Thyroid gland (tissue), 4 donors: ENCODE measurements at places on chromosomes 11 and 22.

DNA sequence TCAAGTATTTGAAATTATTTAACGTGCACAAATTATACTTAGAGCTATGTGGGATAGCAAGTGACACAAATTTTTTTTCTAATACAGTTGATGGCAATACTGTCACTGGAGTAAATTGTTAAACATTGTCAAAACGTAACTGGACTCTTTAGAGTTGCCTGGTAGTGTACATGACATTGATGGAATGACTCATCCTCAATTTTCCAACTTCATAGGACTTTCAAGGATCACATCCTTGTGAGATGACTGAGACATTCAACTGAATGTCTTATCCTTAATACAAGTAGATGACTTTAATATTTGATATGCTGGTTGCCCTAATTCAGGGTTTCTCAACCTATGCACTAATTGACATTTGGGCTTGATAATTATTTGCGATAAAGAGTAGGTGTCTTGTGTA, 310.0 kb downstream of the SWAP70 start:
- no peak overlapping the region for H3K27ac ChIP-seq
- no peak overlapping the region for H3K4me3 ChIP-seq
- H3K4me1 ChIP-seq: peaks cover 5% of the 10 kb centered on the region
- no peak for DNase-seq

- H3K36me3 ChIP-seq: no peaks in the 10 kb centered on the region
- no peak overlapping the region for H3K4me3 ChIP-seq
- no peak overlapping the region for H3K27ac ChIP-seq
Observed at GRCh38 chr22:22449819-22450218, 58.7 kb downstream of the ZNF280B start.

- no peaks in the 10 kb centered on the region for H3K27me3 ChIP-seq
- peak overlapping the region; percentile 65 for H3K4me3 ChIP-seq
- DNase-seq: peak; percentile 77
- H3K4me1 ChIP-seq: peaks cover 41% of the 10 kb centered on the region
- H3K27ac ChIP-seq: peak overlapping the region; percentile 93
Observed at GRCh38 chr22:19120829-19121630, 1.2 kb downstream of the DGCR2 start.

- no peak overlapping the region for H3K4me3 ChIP-seq
- DNase-seq: no peak
- H3K27ac ChIP-seq: no peak overlapping the region
- H3K36me3 ChIP-seq: no peaks in the 10 kb centered on the region
- no peaks in the 10 kb centered on the region for H3K27me3 ChIP-seq
Observed at GRCh38 chr11:91220476-91221202, 997.8 kb upstream of the CHORDC1 start.

DNA sequence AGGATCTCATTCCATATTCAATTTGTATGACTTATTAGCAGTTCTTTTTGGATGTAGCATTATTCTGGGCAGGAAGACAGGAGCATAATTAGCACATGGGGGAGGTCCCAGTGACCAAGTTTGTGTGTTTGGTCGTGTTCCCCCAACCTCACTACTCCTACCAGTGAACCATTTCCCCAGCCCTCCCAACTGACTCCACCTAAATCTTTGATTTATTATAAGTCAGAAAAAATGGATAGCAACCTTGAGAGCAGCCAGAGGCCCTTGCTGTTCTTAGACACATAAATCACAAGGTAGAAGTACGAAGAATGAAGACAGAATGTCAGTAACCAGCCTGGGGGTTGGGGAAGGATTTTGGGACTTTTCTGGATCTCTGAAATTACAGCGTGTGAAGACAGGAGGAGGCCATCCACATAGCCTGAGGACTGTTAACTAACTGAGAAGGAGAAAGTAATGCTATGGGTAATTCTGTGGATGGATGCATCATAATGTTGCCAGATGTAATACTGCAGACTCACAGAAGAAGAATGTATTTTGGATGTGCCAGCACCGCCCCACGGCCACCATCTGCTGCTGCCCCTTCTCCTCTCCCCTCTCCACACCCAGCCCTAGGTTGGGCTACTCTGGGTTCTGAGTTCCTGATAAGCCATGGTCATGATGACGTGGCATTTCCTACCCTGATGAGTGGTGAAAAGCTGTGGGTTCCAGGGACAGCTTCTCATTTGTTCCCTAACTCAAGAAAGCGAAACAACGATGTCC, 124.3 kb upstream of the TTC12 start:
- H3K4me3 ChIP-seq: no peak overlapping the region
- H3K36me3 ChIP-seq: no peaks in the 10 kb centered on the region
- no peak for DNase-seq
- H3K27me3 ChIP-seq: no peaks in the 10 kb centered on the region

DNA sequence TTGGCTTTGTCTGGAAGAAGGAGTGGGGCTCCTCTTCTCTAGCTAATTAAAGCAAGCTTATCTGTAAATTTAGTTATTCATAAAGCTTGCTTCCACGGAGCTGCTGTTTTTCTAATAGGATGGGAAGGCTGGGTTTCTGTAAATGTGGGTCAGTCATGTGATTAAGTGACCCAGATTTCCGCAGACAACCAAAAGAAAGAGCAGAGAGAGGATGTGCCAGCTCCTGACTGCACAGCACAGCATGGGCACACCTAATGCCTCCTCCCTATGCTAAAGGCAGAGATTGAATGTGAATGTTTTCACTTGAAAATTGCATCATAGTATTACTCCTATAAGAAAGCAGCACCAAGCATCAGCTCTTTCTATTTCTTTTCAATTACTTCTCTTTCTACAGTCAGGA, 160.2 kb downstream of the FAT3 start:
- no peaks in the 10 kb centered on the region for H3K4me1 ChIP-seq
- no peak overlapping the region for H3K27ac ChIP-seq
- DNase-seq: no peak
- no peak overlapping the region for H3K4me3 ChIP-seq
- no peaks in the 10 kb centered on the region for H3K27me3 ChIP-seq

GRCh38 chr11:100806296-100806695, 119.2 kb downstream of the ARHGAP42 start:
- no peaks in the 10 kb centered on the region for H3K4me1 ChIP-seq
- no peak for DNase-seq
- H3K27ac ChIP-seq: no peak overlapping the region
- no peaks in the 10 kb centered on the region for H3K36me3 ChIP-seq
- H3K27me3 ChIP-seq: no peaks in the 10 kb centered on the region
- H3K4me3 ChIP-seq: no peak overlapping the region

DNA sequence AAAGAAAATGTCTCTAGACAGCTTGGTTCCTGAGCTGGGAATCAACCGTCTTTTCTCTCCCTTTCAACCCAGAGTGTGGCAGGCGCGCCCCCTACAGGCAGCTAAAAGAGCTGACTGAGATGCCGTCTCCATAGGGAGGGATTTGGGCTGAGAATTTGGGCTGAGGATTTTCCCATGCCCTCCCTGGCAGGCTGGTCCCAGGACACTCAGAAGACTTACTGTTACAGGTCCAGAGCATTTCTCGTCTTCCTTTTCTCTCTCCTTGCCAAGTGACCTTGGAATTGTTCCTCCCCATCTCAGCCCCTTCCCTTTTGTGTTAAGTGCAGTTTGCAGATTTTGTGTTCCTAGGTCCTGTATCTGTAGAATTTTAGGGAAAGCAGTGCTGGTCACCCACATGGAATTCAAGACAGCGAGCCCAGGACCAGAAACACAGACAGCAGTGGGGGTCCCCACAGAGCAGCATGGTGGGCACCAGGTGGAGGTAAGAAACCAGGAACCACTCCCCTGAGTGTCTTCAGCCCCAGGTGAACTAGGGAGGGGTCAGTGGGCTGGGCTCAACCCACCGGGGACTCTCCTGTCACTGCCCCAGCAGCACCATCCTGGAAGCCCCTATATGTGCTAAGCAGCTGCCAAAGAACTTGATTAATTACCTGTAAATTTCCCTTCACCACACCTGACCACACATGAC, 9.9 kb upstream of the IGLL5 start:
- no peak overlapping the region for H3K4me3 ChIP-seq
- DNase-seq: peak; percentile 56
- no peaks in the 10 kb centered on the region for H3K4me1 ChIP-seq
- H3K27ac ChIP-seq: no peak overlapping the region
- no peaks in the 10 kb centered on the region for H3K27me3 ChIP-seq

DNA sequence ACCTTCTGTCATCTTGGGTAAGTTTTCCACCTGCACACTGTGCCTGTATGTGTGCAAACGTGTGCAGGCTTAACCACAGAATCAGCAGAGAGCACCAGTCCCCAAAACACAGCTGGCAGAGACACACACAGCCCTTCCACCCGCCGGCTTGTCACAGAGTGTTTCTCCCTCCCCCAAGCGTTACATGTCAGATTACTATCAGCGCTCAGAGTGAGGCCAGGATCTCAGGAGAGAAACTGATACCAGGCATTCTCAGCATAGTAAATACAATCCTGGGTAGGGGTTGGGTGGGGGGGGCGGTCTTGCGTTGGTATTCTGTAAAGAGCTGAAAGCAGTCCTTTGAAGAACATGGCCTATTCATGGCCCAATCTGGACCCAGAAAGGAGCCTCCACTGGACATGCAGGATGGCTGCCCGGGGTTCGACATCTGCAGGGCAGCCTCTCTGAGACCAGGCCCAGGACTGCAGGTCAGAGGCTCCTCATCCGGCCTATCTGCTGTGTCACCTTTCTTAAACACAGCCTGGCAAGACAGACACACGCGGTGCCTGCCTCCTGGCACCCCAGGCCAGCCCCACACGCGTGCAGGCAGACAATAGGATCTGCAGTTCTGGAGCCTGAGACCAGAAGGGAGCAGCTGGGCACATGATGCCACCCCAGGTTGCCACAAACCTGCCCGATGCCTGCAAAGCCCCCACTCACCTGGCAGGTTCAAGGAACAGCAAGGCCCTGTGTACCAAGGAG, 1.7 kb downstream of the OSBPL5 start:
- peaks cover 33% of the 10 kb centered on the region for H3K4me1 ChIP-seq
- H3K27ac ChIP-seq: no peak overlapping the region
- H3K27me3 ChIP-seq: no peaks in the 10 kb centered on the region
- no peak for DNase-seq
- H3K36me3 ChIP-seq: no peaks in the 10 kb centered on the region

DNA sequence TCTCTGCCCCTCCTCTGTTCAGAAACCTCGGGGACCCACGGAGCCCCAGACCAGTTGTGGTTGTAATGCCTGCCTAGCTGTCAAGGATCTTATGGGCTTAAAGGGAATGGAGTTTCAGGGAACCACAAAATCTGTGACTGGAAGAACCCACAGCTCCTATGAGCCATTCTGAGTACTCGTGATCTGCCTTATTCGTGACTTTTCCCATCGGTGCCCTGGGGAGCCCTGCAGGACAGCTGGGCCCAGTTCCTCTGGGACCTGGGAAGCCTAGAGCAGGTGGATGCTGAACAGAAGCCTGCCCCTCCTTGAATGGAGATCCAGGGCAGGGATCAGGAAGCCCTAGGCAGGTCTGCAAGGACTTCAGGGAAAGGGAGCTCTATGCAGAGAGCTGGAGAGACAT, 42.1 kb upstream of the TTC12 start:
- no peaks in the 10 kb centered on the region for H3K27me3 ChIP-seq
- no peak for DNase-seq
- no peaks in the 10 kb centered on the region for H3K4me1 ChIP-seq
- no peak overlapping the region for H3K27ac ChIP-seq

GRCh38 chr11:6298605-6299004, 21.7 kb downstream of the CAVIN3 start:
- no peak overlapping the region for H3K4me3 ChIP-seq
- H3K27ac ChIP-seq: no peak overlapping the region
- no peaks in the 10 kb centered on the region for H3K27me3 ChIP-seq
- peak; percentile 25 for DNase-seq
- H3K4me1 ChIP-seq: no peaks in the 10 kb centered on the region

GRCh38 chr22:45769569-45770210, 98.1 kb downstream of the ATXN10 start:
- H3K4me3 ChIP-seq: no peak overlapping the region
- H3K4me1 ChIP-seq: no peaks in the 10 kb centered on the region
- peak; percentile 20 for DNase-seq
- H3K36me3 ChIP-seq: no peaks in the 10 kb centered on the region
- H3K27me3 ChIP-seq: no peaks in the 10 kb centered on the region
- no peak overlapping the region for H3K27ac ChIP-seq

DNA sequence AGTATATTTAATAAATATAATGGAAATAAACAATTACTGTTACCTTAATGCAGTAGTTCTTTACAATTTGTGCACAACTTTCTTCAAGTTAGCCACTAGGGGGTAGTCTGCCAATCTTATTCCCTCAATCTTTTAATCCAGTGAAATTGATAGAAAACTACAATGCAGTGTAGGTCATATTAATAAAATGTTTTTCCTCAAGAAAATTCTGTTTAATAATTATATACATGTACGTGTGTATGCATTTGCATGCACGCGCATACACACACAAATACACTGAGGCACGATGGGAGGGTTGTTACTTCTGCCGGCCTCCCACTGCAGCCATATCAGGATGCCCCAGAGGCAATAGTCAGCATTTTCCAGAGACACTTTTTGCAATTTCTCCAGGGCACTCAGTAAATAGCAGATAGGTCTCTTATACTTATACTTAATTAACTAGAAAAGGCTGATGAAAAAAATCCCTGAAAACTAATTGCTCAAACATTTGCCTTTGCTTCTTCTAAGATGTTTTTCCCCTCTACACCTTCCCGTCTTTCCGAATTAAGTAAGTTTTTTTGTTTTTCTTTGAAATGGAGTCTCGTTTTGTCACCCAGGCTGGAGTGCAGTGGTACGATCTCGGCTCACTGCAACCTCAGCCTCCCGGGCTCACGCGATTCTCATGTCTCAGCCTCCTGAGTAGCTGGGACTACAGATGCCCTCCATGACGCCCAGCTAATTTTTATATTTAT, 3.1 kb downstream of the GAB2 start:
- no peak for DNase-seq
- peaks cover 11% of the 10 kb centered on the region for H3K4me1 ChIP-seq
- H3K36me3 ChIP-seq: no peaks in the 10 kb centered on the region
- no peak overlapping the region for H3K4me3 ChIP-seq
- H3K27me3 ChIP-seq: no peaks in the 10 kb centered on the region
- no peak overlapping the region for H3K27ac ChIP-seq

- H3K4me1 ChIP-seq: peaks cover 63% of the 10 kb centered on the region
- H3K27ac ChIP-seq: peak overlapping the region; percentile 7
- H3K27me3 ChIP-seq: no peaks in the 10 kb centered on the region
- DNase-seq: peak; percentile 41
Observed at GRCh38 chr11:120343429-120343828, 7.2 kb downstream of the ARHGEF12 start.

DNA sequence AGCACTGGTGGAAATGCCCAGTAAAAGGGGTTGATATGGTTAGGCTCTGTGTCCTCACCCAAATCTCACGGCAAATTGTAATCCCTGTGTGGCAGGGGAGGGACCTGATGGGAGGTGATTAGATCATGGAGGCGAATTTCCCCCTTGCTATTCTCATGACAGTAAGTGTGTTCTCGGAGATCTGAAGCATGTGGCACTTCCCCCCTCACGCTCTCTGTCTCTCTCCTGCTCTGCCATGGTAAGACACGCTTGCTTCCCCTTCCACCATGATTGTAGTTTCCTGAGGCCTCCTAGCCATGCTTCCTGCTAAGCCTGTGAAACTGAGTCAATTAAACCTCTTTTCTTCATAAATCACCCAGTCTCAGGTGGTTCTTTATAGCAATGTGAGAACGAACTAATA, 37.4 kb downstream of the PACSIN2 start:
- no peaks in the 10 kb centered on the region for H3K27me3 ChIP-seq
- peak overlapping the region; percentile 72 for H3K27ac ChIP-seq
- H3K4me3 ChIP-seq: no peak overlapping the region

GRCh38 chr22:20127869-20128618, 3.6 kb upstream of the ZDHHC8 start:
- no peak overlapping the region for H3K4me3 ChIP-seq
- H3K4me1 ChIP-seq: peaks cover 9% of the 10 kb centered on the region
- H3K27me3 ChIP-seq: no peaks in the 10 kb centered on the region
- H3K36me3 ChIP-seq: peaks cover 9% of the 10 kb centered on the region
- no peak overlapping the region for H3K27ac ChIP-seq
